HT1080 (cell line): ENCODE measurements at places on chromosomes 7 and 10. TPM values are rescaled to one million over a fixed set of nuclear protein-coding genes. Genes with fewer than 3 reads are reported as not detected.

- DNase-seq: peak; percentile 52
Measured at GRCh38 chr7:158802535-158803366, 26.6 kb downstream of the ESYT2 start.

- DNase-seq: no peak
Measured at GRCh38 chr7:116439005-116439404, 60.5 kb upstream of the CAV2 start.

HTR5A gene
- not detected in 2 replicates for total RNA-seq

GRCh38 chr10:101993651-101994200 is 62.2 kb downstream of the ARMH3 start:
- DNase-seq: no peak

DNA sequence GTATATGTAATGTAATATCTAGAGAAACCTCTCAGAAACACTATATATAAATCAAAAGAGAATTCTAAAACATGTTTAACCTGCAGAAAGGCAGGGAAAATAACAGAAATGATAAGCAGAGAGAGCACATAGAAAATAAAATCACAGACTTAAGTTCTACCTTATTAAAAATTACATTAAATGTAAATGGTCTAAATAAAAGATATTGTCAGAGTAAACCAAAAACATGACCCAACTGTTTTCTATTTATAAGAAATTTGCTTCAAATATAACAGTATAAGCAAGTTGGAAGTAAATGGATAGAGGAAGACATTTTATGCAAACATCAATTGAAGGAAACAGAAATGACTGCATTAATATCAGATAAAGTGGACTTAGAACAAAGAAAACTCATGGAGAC is 43.4 kb downstream of the HECTD2 start:
- DNase-seq: no peak

DNA sequence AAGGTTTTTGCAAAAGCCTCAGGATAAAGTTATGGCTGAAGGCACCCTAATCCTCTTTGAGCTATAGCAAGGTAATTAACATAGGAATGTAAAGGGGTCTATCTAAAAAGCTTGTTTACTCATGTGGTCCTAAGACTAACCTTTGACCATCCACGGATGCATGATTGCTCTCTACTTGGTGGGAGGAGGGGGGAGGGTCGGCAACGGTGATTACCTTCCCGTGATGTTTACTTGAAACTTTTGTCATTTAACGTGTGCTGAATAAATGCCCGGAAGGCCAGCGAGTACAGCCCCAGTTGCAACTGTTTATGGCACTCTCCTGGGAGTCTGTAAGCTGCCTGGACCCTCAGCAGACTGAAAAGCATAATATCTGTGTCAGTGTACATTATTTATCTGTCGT is 78.9 kb upstream of the GPR22 start:
- no peak for DNase-seq

GPER1 gene
- total RNA-seq: 0.84 and 1.8 TPM in 2 replicates

DNA sequence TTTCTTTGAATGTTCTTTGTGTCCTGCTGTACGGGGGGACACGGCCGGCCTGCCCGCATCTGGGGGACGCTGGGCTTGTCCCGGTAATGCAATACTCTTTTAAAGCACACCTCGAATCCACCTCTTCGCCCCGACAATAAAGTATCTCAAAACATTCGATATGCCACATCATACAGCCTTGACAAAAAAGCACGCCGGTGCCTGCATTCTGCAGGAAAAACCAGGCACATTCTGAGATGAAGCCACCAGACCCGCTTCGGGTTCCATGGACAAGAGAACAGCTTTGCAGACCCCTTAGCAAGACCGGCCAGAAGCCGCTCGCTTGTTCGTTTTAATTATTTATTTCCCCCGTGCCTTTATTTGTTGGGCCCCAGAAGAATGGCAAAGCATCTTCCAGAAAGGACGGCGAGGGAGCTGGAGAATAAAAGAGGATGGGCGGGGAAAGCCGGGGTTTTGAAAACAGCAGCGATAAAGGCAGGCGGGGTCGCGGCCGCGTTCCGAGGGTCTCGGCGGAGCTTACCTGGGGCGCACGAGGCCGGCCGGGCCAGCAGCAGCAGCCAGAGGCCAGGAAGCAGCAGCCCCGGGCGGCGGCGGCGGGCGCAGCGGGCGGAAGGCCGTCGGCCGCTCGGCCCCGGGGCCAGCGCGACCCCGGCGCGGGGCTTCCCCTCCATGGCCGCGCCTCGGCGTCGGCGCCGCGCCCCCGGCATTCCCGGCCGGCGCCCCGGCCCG is 462 bp downstream of the KIAA1549 start:
- DNase-seq: peak; percentile 6

- no peak for DNase-seq
Measured at GRCh38 chr7:140484479-140484878, 5.2 kb upstream of the MKRN1 start.

DNA sequence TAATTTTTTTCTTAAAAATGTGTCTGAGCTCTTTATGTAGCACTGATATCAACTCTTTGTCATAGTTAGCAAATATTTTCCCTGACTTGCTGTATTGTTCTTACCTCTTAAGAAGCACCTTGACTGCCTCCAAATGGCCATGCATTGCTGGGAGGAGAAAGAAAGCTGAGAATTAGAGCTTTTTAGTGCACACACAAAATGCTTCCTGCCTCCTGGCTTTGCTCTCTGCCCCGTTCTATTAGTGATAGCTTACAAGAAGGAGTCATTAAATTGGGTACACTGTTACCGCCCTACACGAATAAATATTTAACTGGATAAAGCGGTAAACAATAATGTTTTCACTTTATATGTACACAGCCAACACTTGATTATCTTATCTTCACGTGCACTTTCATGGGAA is 4.1 kb downstream of the ANKRD16 start:
- DNase-seq: no peak

TMEM178B gene
- 0.07 TPM in 1 of 2 replicates, not detected in the other for total RNA-seq

TDRD1 gene
- not detected in 2 replicates for total RNA-seq

DNA sequence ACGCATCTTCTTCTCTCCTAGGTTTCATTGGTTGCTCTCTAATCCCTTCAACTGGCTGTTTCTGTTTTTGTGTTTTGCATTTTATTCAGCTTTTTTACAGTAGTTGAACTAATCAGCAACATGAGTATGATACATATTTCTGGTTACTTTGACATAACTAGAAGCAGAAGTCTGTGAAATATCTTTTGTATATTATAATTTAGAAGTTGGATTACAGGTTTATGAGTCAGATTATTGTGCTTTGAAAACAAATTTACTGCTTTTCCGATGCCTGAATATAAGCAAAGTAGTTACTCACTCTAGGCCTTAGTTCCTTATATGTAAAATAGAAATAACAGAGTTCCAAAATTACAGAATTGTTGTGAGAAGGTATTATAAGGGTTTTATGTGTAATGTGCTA is 96.2 kb upstream of the MEOX2 start:
- DNase-seq: no peak

GRCh38 chr10:11616021-11616420 is 4.6 kb upstream of the USP6NL start:
- no peak for DNase-seq

GRCh38 chr7:41624818-41625217 is 78.1 kb downstream of the INHBA start:
- DNase-seq: no peak

EPO gene
- total RNA-seq: not detected in 2 replicates

DNA sequence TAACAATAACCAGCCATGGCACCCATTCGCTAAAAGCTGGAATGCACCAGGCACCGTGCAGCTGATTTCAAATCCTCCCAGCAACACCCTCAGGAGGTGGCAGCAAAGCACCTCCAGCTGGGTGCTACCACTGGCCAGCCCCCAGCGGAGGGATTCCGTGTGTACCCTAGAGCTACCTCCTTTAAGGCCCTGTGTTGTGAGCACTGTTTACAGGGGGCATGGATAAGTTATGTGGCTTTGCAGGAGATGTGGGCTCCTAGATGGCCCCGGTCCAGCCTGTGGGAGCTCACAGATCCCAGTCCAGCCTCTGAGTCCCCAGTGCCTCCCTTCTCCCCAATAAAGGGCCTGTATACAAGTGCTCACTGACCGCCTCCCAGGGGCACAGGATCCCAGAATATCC is 27.1 kb downstream of the TNRC18 start:
- peak; percentile 72 for DNase-seq

DNA sequence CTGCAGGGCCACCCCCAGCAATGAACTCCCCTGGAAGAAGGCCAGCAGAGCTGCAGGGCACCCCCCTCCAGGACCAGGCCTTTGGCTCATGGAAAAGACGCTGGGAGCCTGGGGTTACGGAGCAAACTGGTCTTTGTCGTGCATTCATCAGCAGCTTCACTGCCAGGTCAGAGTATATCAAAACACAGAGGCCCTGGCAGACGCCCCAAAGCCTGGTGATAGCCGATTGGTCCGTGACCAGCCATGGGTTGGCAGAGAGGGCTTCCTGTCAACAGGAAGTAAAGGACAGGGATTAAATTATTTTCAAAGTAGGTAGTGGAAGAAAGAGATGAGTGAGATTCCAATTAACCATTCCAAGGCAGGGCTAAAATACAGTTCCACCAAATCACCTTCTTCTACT is 9.0 kb downstream of the PRKAG2 start:
- no peak for DNase-seq

DNA sequence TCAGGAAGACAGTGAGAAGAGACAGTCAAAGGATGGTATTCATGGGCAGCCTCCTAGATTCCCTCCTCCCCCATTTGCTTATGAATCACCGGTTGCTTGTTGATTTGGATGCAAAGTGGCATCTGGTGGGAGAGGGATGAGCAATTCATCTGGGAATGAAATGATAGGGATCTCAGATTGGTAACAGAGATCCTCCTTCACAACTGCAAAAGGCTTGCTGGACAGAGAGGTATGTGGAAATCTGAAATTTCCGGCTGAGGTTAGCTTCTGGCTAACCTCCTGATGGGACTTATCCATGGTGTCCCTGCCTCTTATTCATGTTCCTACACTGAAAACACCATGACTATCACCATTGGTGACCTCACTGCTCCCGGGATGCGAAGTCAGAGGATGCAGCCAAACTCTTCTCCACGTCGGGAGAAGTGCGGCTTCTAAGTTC is 48.4 kb upstream of the PODXL start:
- DNase-seq: peak; percentile 97

MMP21 gene
- not detected in 2 replicates for total RNA-seq

C1QL3 gene
- 0.05 TPM in 1 of 2 replicates, not detected in the other for total RNA-seq

DNA sequence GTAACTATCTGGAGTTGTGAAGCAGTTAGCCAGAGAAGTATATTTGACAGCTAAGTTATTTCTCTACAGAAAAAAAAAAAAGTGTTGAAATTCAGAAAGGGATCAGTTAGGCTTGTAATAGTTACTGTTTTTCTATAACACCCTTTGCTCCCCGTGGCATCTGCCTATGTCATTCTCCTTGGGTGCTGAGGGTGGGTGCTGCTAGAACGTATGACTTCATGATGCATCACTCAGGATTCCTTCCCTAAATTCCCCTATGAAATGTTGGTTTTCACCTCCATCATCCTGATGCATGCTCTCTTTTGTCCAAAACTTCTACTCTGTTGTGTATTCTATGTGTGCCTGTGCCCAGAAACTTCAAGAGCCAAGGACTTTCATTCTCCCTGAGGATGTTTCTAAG is 536.4 kb downstream of the GRM8 start:
- DNase-seq: peak; percentile 26

- no peak for DNase-seq
Measured at GRCh38 chr7:150924369-150924781, 53.7 kb downstream of the KCNH2 start.

DNA sequence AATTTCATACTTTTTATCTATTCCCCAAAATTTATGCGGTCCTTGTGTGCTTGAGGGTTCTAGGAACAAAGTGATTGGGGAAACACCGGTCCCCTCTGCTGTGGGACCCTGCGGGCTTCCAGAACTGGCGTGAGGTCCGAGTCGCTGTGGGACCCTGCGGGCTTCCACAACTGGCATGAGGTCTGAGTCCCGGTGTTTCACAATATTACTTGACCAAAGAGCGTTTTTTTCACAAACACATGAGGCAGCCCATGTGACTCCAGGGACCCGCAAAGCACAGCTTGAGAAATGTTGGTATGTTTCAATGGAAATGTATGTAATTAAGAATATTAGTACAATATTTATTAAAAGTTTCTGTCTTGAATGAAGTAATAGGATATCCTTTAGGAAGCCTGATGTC is 212.2 kb downstream of the MGMT start:
- no peak for DNase-seq

- DNase-seq: no peak
Measured at GRCh38 chr7:132941905-132942304, 140.0 kb downstream of the CHCHD3 start.

GRCh38 chr7:42493436-42494198 is 256.6 kb upstream of the GLI3 start:
- peak; percentile 63 for DNase-seq

GRCh38 chr7:33836797-33837355 is 68.5 kb upstream of the BMPER start:
- DNase-seq: peak; percentile 45

TCAF2 gene
- total RNA-seq: 3.1 and 3.3 TPM in 2 replicates

GRCh38 chr10:34543716-34544115 is 271.4 kb downstream of the PARD3 start:
- DNase-seq: no peak

- DNase-seq: no peak
Measured at GRCh38 chr7:37236906-37237305, 211.8 kb downstream of the ELMO1 start.

DNA sequence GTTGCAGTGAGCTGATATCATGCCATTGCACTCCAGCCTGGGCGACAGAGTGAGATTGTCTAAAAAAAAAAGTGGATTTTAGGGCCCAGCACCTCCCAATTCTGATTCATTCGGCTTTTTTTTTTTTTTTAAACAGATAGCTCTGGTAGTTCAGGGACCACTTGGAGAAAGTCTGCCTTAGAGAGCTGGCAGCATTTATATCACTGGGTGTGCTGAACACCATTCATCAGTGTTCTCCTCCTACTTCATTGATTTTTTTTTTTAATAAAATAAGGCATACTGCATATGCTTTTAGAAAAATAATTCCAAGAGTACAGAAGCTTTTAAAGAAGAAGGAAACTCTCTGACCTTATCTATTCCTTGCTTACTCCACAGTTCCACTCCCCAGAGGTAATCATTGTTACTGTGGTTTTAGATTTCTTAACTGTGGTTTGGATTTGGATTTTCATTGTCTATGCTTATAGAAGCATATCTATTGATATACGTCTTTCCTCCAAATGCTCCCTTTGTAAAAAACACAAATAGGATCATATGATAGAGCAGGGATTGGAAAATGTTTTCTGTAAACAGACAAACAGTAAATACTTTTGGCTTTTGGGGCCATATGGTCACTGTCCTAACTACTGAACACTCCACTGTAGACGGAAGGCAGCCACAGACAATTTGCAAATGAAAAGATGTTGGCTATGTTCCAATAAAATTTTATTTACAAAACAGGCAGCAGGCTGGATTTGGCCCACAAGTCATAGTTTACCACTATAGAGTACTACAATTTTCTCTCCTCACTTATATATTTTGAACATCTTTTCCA is 21.1 kb upstream of the SAR1A start:
- no peak for DNase-seq

DNA sequence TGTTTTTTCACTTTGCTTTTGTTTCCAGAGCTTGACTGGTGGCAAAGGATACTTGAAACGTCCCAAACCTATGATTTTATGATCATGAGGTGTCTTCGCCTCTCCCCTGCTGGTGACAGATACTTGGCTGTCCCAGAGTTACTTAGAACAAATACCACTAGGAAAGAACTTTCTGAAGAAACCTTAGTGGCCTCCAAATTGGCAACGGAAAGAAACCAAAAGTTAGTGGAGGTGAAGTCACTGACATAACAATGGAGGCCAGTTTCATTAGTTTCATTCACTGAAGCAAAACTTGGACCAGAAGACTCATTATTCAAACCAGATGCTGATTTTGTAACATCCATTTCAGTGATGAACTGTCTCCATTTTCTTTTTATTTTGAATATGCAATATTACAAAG is 68.6 kb downstream of the JAZF1 start:
- no peak for DNase-seq

GRCh38 chr10:109959259-109960145 is 36.2 kb upstream of the XPNPEP1 start:
- DNase-seq: no peak

- no peak for DNase-seq
Measured at GRCh38 chr10:58352956-58353610, 18.3 kb downstream of the UBE2D1 start.
